ENCODE measurements at places on chromosomes 7 and 10. TPM values are rescaled to one million over a fixed set of nuclear protein-coding genes. Genes with fewer than 3 reads are reported as not detected.
A peak's percentile ranks its signal among the peaks of the same experiment; 100 is the strongest.

DNA sequence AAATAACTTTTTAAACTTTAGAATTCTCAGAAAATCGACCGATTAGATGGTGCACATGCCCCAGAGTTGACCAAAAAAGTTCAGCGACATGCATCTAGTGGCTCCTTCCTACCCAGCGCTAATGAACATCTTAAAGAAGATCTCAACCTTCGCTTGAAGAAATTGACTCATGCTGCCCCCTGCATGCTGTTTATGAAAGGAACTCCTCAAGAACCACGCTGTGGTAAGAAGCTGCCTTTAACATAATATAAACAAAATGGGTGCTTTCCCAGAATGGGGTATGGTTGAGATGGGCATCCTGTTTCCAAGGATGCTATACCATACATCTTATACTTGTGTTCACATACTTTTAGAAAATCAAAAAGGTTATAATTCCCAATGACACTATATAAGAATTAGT is 24.6 kb downstream of the GLRX3 start:
- DNase-seq = no peak

GRCh38 chr10:101260764-101261481 is 31.7 kb upstream of the LBX1 start:
- no peak for DNase-seq

DNA sequence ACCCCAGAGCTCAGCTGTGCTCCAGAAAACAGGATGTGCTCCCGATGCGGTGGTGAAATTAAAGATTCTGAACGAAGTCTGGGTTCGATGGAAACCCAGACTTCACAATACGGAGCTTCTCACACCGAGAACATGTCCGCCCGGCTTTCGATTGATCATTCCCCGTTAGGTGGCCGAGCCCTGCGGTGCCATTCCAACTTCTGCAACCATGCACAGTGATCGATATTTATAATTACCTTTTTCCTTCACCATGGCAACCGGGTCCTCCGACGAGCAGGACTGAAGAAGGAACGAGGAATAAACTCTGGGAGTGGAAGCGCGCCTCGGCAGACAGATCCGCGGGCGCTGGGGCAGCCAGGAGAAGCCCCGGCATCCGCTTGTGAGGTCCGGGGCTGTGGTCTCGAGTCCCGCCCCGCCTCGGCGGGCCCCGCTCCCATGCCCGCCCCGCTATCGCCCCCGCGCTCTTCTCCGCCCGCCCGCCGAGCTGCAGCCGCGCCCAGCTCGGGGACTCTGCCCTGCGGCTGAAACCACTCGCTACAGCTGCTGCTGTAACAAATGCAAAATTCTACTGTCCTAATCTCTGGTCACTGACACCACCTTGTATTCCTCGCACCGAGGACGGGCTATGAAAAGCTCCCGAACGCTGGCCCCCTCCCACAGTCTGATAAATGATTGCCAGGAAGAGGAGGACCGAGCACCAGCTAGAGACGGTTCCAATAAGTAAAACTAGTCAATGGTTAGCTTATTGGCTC is 26.2 kb downstream of the ABLIM1 start:
- DNase-seq = peak; percentile 44

- no peak for DNase-seq
These were observed 39.3 kb upstream of the DUSP5 start for GRCh38 chr10:110458266-110458920.

- DNase-seq = no peak
These were observed 643 bp downstream of the ADGRA1 start for GRCh38 chr10:133088179-133088955.

The BTBD16 gene
- not detected for total RNA-seq

The NDUFB2 gene
- 449 TPM for total RNA-seq

Data from gastrocnemius medialis (tissue), 4 donors.